ENCODE measurements at places on chromosomes 16 and 17.

DNA sequence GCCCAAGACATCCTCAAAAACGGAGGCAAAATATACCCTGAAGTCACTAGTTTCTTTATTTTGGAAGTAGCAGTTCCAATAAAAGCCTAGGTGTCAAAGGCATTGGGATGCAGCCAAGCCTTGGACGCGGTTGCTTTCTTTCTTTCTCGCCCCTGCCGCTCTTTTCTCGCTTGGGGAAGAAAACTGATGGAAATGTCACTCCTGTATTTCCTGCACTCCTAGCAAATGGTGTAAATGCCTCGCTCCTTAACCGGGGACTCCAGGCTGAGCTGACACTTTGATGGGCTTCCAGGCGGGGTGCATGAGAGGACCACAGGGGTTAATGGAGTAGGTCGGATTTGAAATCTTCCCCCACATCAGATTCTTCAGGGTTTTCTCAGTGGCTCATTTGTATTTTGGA lies 114.1 kb downstream of the FOXL1 start:
- DNase-seq, result no peak

- DNase-seq, result no peak
Measured at GRCh38 chr17:35044181-35044580, 19.3 kb downstream of the RFFL start.

DNA sequence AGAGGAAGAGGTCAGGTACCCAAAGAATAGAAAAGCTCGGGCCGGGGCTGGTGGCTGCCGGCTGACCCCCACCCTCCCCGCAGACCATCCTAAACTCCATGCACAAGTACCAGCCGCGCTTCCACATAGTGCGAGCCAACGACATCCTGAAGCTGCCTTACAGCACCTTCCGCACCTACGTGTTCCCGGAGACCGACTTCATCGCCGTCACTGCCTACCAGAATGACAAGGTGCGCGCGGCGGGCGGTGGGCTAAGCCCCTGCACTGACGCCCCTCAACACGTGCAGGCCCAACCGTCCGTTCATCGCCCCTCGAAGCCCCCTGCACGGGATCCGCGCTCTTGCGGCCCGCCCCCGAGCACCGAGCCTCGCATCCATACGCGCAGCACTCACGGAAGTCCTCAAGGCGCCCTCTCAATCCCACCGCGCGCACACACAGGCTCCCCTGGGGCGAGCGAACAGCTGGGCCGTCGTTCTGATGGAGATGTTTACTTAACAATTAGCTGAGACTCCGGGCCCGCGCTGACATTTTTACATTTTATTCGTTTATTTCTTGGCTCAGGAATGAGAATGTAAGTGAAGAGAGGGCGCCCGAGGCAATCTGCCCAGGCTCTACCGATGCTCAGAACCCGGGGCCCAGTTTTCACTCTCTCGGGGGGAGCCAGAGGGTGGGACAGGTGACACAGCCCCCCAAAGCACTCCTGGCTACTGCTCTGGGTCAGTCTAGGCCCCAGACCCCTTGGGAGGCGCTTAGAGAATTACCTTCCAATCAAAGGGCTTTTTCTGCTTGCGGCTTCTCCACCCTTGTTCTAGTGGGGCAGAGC lies 3.5 kb downstream of the TBX2 start:
- DNase-seq, result no peak

GRCh38 chr17:8599351-8600011 lies 31.0 kb downstream of the MYH10 start:
- no peak for DNase-seq

All from activated gamma-delta T cell treated with Interleukin-2 at 50 U/mL for 16 hours (primary cell).